Stimulated activated CD4-positive, alpha-beta T cell treated with anti-CD3 and anti-CD28 coated beads, TNF-alpha, amount 100 ng/mL, for 24 hours (primary cell): ENCODE measurements at places on chromosomes 12 and 14.

GRCh38 chr14:103100281-103101121, 6.0 kb downstream of the EXOC3L4 start:
- DNase-seq, result no peak

GRCh38 chr14:99807413-99808153, 14.4 kb downstream of the EML1 start:
- DNase-seq, result no peak

GRCh38 chr14:104794631-104794992, 936 bp downstream of the AKT1 start:
- DNase-seq, result no peak

- no peak for DNase-seq
Observed at GRCh38 chr14:53626761-53627160, 329.9 kb downstream of the BMP4 start.

DNA sequence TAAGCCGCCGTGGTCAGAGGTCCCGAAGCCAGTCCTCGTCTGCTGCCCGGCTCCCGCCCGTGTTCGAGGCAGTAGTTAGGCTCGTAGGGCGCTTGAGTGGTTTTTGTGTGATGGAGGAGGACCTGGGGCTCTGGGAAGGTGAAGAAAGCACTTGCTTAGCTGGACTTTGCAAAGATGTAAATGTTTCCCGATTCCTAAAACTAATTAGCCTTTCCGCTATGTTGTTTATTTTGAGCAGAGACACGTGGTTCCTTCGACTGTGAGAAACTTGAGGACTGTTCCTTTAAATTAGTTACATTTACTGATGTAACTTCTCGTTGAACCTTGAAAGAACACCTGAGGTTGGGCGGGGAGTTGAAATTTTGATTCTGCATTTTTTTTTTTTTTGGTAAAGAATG, 33.9 kb downstream of the MIA2 start:
- DNase-seq, result no peak

DNA sequence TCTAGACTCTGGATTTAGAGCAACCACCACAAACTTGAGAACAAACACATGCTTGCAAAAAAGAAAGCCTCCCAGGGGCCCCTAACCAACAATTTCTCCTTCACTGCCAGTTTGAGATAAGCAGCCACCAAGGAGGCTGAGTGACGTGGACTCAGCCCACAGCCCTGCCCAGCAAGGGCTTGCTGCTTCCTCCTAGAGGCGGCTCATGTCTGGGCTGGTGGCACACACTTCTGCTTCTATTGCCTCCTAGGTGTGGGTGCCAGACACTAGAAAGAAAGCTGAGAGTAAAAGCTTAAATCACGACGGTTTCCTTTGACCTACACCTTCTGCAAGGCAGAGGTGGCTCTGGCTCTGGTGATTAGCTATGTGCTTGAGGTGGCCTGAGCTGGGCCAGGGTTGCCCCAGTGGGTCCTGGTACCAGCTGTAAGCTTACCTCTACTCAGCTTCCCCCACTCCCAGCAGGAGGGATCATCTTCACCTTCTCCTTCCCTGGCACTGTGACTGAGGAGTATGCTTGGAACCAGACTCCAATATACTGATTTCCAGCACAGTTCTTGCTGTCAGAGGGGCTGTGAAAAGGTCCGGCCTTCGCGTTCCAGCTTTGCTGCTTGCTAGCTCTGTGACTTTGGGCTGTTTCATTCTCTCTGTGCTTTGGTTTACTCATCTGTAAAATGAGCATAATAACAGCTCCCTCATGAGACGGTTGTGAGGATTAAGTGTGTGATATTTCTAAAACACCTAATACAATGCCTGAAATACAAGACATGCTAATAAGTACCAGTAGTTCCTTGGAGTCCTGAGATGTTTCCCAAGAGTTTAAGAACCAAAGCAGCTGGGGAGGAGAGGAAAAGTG, 89.7 kb upstream of the PARP11 start:
- DNase-seq, result peak; percentile 23

- no peak for DNase-seq
Observed at GRCh38 chr14:80316441-80316840, 105.1 kb upstream of the DIO2 start.

- DNase-seq, result no peak
Observed at GRCh38 chr12:44020555-44020954, 184.7 kb downstream of the TMEM117 start.

- DNase-seq, result no peak
Observed at GRCh38 chr12:45076417-45077026, 25.6 kb upstream of the DBX2 start.

DNA sequence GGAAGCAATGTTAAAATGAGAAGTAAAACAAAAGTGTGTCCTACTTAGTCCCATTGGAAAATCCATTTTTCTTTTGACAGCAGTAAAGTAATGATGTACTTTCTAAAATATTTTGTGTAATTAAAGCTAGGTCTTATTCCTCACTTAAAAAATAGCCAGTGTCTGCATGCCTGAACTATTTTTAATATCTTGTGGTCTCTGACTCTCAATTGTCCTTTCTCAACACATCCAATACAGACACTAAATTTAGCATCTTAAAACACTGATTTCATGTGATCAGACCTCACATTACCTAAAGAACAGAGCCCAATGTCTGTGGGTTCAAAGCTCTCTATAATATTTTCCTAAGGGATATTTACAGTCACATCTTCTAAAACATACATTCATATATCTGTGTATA, 108.0 kb downstream of the DERA start:
- DNase-seq, result no peak

DNA sequence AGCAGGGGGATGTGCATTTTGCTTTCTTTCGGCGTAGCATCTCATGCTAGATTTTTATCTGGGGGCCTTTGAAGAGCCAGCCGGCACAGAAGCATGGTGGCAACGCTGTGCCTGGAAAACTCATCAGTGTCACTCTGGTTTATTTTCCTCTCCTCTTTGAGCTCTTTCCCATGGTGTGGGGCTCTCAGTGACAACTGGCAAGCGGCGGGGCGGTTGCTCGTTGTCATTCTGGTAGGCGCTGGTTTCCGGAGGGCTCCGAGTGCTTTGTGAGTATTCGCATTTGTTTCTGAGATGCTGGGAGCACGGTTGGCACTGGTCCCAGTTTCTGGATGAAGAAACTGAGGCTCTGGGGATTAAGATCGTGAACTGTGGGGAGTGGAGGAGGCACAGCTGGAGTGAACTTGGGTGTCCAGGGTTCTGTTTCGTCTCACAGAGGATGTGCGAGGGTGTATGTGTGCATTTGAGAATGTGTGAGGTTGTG, 23.3 kb downstream of the TPCN1 start:
- DNase-seq, result no peak

DNA sequence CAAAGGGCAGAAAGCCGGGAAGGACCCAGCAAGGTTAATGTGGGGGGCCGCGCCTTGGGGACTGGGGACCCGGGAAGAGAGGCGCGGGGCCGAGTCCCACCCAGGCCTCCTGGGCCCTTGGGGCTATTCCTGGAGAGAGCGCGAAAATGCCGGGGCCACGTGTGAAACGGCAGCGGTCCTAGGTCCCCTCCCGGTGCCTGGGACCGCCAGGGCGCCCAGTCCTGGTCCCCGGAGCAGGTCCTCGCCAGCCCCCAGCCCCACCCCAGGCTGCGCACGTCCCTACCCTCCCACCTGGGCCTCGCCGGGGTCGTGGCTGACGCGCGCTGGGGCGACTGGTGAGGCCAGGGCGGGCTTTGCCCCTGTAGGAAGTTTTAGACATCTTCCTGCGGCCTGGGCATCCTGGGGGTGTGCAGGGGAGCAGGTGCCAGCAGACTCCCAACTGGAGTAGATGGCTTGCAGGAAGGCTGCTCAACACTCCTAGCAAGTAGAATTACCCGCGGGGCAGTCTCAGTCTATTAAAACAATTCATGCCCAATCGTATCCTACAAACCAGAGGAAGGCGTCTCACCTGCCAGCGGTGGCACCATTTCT, 708 bp downstream of the FAR2 start:
- peak; percentile 10 for DNase-seq

DNA sequence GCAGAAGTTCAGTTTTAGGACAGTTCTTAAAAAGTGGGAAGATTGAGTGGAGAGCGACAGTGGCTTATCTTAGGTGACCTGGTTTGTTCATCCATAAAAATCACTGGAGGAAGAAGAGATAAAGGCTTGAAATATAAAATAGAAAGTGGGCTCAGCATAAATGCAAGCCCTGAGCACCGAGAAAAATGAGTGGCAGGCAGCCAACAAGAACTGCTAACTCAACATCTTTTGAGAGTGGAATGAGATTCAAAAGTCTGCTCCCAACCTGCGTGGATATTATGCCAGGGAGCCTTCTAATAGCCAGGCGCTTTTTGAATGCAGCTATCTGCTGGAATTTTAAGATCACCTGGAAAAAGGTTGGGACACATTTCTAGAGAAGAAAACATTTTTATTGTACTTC, 666.5 kb downstream of the FLRT2 start:
- DNase-seq, result no peak

GRCh38 chr14:104264495-104265265, 126.3 kb downstream of the KIF26A start:
- DNase-seq, result no peak

DNA sequence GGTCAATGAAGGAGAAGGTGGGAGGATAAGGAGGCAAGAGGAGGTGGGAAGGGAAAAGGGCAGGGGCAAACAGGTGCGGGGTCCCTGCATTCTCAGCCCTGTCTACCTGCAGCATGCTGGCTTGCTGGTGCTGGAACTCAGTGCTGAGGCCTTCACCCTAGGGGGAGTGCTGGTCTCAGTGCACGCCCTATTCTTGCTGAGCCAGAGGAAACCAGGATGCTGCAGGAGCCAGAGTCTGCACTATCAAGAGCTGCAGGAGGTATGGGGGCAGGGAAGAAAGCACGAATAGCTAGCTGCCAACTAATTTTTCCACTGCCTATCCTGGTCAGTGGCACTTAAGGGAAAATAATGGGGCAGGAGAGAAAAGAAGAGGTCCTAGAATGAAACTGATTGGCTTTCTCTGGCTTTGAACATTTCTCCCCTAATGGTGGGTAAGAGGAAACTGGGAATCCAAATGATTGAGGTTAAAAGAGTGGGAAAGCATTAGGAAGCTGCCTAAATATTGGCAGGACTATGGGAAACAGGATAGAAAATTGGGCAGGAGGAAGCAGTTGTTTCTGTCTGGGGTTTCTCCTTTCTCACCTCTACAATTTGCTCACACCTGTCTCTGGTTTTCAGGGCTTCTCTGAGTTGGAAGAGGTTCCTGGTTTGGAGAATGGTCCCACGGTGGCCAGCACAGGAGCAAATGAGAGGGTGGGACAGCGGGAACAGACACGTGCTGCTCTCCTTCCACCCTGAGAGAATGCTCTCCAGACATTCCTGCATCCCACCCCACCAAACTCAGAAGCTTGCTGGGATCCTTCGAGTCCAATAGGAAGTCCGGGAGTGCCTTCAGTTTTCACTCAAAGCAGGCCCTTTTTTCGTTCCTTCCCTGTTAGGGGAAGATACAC, 1.9 kb downstream of the TMEM253 start:
- no peak for DNase-seq

GRCh38 chr12:68478516-68479260, 132.0 kb upstream of the RAP1B start:
- no peak for DNase-seq

DNA sequence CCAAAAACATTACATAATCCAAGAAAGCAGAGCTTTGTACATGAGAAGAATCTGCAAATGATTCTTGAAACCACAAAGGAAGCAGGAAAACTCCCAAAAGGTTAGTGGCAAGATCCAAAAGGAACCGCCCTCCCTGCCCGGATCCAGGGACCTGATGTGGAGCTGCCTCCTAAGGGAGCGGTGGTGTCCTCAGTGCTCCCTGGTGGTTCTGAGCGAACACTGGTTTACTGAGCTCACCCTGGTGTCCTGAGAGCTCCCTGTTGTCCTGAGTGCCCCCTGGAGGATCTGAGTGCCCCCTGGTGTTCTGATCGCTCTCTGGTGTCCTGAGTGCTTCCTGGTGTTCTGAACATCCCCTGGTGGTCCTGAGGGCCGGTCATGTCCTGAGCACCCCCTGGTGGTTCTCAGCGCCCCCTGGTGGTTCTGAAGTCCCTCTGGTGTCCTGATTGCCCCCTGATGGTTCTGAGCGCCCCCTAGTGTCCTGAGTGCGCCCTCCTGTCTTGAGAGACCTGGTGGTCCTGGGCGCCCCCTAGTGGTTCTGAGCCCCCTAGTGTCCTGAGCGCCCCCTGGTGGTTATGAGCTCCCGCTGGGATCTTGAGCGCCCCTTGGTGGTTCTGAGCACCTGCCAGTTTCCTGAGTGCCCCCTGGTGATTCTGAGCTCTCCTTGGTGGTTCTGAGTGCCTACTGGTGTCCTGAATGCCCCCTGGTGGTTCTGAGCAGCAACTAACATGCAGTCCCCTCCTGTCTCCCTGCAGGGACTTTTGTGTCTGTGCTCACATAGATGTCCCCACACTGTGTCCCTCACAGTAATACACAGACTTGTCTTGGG, 891.1 kb downstream of the TMEM121 start:
- DNase-seq, result peak; percentile 94

- no peak for DNase-seq
Observed at GRCh38 chr12:24780697-24781368, 168.1 kb downstream of the BCAT1 start.

DNA sequence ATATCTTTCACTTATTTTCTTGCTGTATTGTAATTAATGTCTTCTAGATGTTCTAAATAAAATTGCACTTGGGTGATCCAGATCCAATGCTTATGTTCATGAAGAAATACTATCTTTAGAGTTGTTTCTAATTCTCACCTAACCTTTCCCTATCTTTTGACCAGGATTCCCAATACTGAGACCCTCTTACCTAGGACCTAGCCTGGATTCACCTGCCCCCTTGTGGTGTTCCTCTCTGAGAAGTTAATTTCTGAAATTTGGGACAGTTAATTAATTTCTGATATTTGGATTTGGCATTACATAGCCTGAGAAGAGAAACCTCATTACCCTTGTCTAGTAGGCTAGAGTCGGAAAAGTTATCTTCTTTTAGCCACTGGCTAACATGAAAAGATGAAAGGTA, 29.5 kb downstream of the FOXA1 start:
- no peak for DNase-seq

- DNase-seq, result no peak
Observed at GRCh38 chr12:108879615-108880254, at the start of gene DAO. Gene DAO, plus strand, starts transcription at chr12:108880092. Its CDS starts 4,915 bp downstream, at chr12:108885007.

- DNase-seq, result no peak
Observed at GRCh38 chr14:52154992-52155650, 86.3 kb upstream of the NID2 start.

DNA sequence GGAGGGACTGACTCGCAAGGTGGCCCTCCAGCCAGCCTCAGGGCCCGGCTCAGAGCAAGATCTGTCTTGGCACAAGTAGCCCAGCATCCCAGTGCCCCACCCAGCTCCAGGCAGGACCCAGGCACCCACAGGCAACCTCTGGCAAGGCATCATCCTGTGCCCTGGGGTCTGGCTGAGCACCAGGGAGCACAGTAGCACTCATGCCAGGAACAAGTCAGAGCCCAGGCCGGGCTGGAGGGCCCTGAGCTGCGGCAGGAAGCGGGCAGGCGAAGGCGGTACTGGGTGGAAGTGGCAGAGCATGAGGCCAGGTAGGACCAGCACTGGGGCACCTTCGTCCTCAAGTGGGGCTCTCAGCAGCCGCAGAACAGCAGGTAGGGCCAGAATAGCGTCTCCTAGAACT, 5.2 kb upstream of the DIO3 start:
- no peak for DNase-seq

- no peak for DNase-seq
Observed at GRCh38 chr12:109462868-109463692, 14.0 kb downstream of the KCTD10 start.

- DNase-seq, result no peak
Observed at GRCh38 chr14:97117693-97118092, 320.5 kb downstream of the VRK1 start.
